ENCODE measurements at places on chromosomes 7 and 10.

- DNase-seq: no peak
These were observed 208.6 kb upstream of the KIAA1217 start for GRCh38 chr10:24000271-24000813.

GRCh38 chr10:5297466-5297865 lies 67.3 kb upstream of the UCN3 start:
- no peak for DNase-seq

GRCh38 chr7:2928256-2928612 lies 84.1 kb upstream of the GNA12 start:
- no peak for DNase-seq

- DNase-seq: peak; percentile 57
These were observed 489 bp downstream of the MAP3K8 start for GRCh38 chr10:30434273-30435072.

DNA sequence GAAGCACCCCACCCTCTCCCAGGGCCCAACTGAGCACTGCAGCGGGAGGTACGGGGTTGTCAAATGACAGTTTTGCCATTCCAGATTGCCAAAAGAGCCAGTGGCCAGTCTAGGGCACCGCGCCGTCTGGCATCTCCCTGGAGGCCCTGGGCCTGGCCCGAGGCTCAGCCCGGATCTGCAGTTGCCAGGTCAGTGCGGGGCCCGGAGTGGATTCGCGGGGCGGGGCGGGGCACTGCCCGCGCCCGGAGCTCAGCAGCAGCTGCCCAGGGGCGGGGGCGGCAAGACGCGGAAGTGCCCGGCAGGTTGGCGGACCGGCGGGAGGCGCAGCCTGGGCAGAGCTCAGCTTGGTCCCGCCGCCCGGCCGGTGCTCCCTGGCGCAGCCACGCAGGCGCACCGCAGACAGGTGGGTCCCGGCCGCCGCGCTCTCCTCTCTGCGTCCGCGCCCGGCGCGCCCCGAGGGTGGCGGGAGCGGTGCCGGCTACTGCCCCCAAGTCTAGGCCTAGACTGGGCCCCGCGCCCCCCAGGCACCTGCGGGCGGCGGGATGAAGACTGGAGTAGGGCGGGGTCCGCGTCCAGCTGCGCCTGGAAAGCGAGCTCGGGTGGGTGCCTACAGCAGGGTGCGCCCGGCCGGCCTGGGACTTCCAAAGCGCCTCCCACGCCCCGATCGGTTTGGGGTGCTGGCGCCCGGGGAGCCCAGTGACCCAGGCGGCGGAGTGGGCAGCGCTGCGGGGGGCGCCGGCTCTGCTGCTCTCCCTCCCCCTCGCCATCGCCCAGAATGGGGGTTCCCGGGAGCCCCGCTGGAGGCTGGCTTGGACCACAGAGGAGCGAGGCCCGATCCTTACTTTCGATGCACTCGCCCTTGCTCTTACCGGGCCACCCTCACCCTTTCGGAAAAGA lies at the start of gene IRF5:
Gene IRF5 (plus strand): TSS at position 281 of the 897 bp plus-strand sequence. CDS start 4,155 bp downstream, outside the sequence.
- DNase-seq: no peak

DNA sequence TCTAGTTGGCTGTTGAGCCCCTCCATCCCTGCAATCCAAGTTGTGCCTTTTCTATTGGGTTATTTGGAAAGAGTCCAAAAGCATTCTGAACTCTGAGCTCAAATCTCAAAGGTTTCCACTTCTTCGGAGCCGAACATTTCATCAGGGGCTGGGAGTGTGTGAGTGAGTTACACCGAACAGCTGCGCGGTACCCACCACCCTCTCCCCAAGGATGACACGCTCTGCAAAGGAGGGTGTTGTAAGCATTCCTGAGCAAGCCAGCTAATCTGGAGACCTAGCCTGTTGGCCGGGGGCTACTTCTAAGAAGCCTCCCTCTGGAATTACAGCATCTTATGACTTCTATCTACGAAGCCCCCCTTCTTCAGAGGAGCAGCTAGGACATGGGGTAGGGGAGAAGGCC lies 270.5 kb downstream of the CREB5 start:
- DNase-seq: no peak

DNA sequence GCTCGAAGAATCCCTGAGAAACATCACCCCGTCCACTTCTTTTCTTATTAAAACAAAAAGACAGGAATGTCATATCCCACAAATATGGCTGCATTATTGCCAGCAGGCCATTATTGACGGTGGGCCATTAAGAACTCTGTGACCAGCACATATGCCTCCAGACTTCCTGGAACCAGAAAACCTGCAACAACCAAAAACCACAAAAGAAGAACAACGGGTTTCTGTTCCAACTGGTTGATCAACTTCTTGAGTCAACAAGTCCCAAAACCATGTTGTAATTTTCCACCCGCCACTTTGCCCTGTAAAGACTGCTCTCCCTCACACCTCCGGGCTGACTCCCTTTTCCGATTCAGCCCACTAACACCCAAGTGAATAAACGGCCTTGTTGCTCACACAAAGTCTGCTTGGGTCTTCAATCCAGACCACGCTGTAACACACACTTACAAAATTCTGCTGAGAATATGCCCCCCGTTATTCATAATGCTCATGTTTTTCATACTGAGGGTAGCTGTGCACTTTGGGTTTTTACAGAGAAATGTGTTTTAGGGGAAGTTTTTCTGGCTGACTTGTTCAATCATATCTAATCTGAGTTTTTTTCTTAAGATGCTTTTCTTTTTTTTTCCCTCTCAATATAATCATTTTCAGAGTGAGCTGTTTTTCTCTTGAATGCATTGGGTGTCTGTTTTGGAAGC lies 20.7 kb downstream of the ZNF107 start:
- DNase-seq: no peak
